A549 treated with Hydrocortisone at 1 μM for 4 hours (cell line): ENCODE measurements at places on chromosomes 4 and X. TPM values are rescaled to one million over a fixed set of nuclear protein-coding genes. Genes with fewer than 3 reads are reported as not detected.

The ARHGAP24 gene
- 2.9 to 4.8 TPM (median 3.4 TPM) in 5 replicates for total RNA-seq

The GLOD5 gene
- not detected in 5 replicates for total RNA-seq

The GABRA4 gene
- not detected in 5 replicates for total RNA-seq

The MAOB gene
- total RNA-seq, result 0.14 to 0.21 TPM (median 0.14 TPM) in 5 replicates

The ARHGEF38 gene
- total RNA-seq, result not detected in 5 replicates

The SETD7 gene
- total RNA-seq, result 33.3 to 52.5 TPM (median 40.0 TPM) in 5 replicates

The IL15 gene
- total RNA-seq, result 11.6 to 15.4 TPM (median 13.9 TPM) in 5 replicates

The KLHL8 gene
- 2.9 to 6.0 TPM (median 4.3 TPM) in 5 replicates for total RNA-seq

The GPRASP1 gene
- 0.21 to 0.33 TPM (median 0.30 TPM) in 5 replicates for total RNA-seq

The ATP1B4 gene
- 0.01 TPM in 1 of 5 replicates, not detected in the others for total RNA-seq

The PASD1 gene
- total RNA-seq, result not detected in 5 replicates

The SSX4 gene
- not detected in 5 replicates for total RNA-seq

The CXCL3 gene
- total RNA-seq, result 2.6 to 4.0 TPM (median 3.8 TPM) in 5 replicates

The CTAG1B gene
- total RNA-seq, result not detected in 5 replicates

The SYTL4 gene
- 2.4 to 4.8 TPM (median 3.5 TPM) in 5 replicates for total RNA-seq

The CCDC160 gene
- total RNA-seq, result 0.06 TPM in 1 of 5 replicates, not detected in the others

The FAM9B gene
- total RNA-seq, result 0.18 TPM in 1 of 5 replicates, not detected in the others

The TMEM47 gene
- 1.0 to 1.7 TPM (median 1.3 TPM) in 5 replicates for total RNA-seq

The NEK1 gene
- total RNA-seq, result 2.3 to 3.8 TPM (median 2.8 TPM) in 5 replicates

The TLR10 gene
- 0.03 TPM in 2 of 5 replicates, not detected in the others for total RNA-seq

The ZNF595 gene
- total RNA-seq, result 14.6 to 24.3 TPM (median 18.1 TPM) in 5 replicates

The CT45A2 gene
- 0.10 TPM in 1 of 5 replicates, not detected in the others for total RNA-seq

The RIPPLY1 gene
- 0.10 to 0.12 TPM in 2 of 5 replicates, not detected in the others for total RNA-seq

The SPANXN4 gene
- not detected in 5 replicates for total RNA-seq

The ANKRD50 gene
- total RNA-seq, result 3.4 to 7.5 TPM (median 5.6 TPM) in 5 replicates

The SMIM31 gene
- total RNA-seq, result 0.16 to 0.25 TPM (median 0.22 TPM) in 3 of 5 replicates, not detected in the others

The SNX12 gene
- 72.3 to 82.6 TPM (median 73.9 TPM) in 5 replicates for total RNA-seq

The MUC7 gene
- total RNA-seq, result not detected in 5 replicates

The GYPE gene
- not detected in 5 replicates for total RNA-seq

The GSX2 gene
- total RNA-seq, result 0.08 TPM in 1 of 5 replicates, not detected in the others

The ADGRG4 gene
- not detected in 5 replicates for total RNA-seq

The SRD5A3 gene
- 5.9 to 12.6 TPM (median 11.3 TPM) in 5 replicates for total RNA-seq

The CPLX1 gene
- 0.29 to 0.66 TPM (median 0.61 TPM) in 5 replicates for total RNA-seq

The TLR3 gene
- total RNA-seq, result 0.25 to 0.40 TPM (median 0.33 TPM) in 5 replicates

The CCNA2 gene
- total RNA-seq, result 37.6 to 51.4 TPM (median 45.1 TPM) in 5 replicates

The PTPN13 gene
- 3.3 to 5.2 TPM (median 3.8 TPM) in 5 replicates for total RNA-seq

The BOD1L1 gene
- total RNA-seq, result 11.3 to 19.7 TPM (median 14.8 TPM) in 5 replicates

The ARMCX5 gene
- total RNA-seq, result 7.4 to 13.6 TPM (median 9.2 TPM) in 5 replicates

The TCEAL2 gene
- total RNA-seq, result not detected in 5 replicates

The MSX1 gene
- total RNA-seq, result 5.3 to 8.9 TPM (median 8.6 TPM) in 5 replicates

The AVPR2 gene
- total RNA-seq, result 0.07 TPM in 1 of 5 replicates, not detected in the others

The GUCY1A1 gene
- not detected in 5 replicates for total RNA-seq
